Stimulated activated CD4-positive, alpha-beta T cell treated with anti-CD3 and anti-CD28 coated beads, TNF-alpha, amount 100 ng/mL, for 48 hours (primary cell): ENCODE measurements at places on chromosomes 6 and 20.

GRCh38 chr6:31402324-31403282, 792 bp upstream of the MICA start:
- DNase-seq = no peak

- no peak for DNase-seq
Measured at GRCh38 chr6:14747881-14748520, 497.9 kb upstream of the JARID2 start.

GRCh38 chr6:121549736-121550135, 114.3 kb downstream of the GJA1 start:
- DNase-seq = no peak

DNA sequence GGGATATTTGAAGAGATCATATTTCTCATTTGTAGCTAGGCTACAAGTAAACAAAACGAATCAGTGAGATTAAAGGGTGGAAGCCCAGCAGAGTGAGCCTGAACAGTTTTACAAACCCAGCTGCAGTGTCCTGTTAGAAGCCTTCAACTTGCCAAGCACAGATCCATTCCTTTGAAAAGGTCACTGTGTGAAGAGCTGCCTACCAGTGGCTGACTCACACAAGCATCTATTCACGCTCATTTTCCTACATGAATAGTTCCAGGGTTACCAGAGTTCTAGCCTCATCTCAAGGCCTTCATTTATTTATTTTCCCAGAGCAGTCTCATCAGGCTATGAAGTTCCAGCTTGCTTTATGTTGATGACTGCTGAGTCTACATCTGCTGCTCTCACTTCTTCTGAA, 25.7 kb upstream of the MLIP start:
- no peak for DNase-seq

DNA sequence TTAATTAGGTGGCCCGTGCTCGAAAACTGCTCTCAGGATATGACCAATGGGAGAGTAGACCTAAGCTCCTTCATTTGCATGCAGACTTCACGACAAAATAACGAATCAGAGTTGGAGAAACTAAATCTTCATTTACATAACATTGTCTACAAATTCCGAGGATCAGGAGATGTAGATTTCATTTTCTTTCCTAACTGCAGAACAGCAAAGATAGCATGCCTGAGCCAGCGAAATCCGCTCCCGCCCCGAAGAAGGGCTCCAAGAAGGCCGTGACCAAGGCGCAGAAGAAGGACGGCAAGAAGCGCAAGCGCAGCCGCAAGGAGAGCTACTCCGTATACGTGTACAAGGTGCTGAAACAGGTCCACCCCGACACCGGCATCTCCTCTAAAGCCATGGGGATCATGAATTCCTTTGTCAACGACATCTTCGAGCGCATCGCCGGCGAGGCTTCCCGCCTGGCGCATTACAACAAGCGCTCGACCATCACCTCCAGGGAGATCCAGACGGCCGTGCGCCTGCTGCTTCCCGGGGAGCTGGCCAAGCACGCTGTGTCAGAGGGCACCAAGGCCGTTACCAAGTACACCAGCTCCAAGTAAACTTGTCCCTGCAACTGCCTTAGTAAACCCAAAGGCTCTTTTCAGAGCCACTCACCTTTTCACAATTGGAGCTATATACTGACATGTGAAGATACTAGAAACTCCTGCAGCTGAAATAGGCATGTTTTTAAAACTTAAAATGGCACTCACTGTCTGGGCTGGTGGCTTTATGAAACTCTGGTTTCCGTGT, 96.5 kb downstream of the HFE start:
- DNase-seq = peak; percentile 64

DNA sequence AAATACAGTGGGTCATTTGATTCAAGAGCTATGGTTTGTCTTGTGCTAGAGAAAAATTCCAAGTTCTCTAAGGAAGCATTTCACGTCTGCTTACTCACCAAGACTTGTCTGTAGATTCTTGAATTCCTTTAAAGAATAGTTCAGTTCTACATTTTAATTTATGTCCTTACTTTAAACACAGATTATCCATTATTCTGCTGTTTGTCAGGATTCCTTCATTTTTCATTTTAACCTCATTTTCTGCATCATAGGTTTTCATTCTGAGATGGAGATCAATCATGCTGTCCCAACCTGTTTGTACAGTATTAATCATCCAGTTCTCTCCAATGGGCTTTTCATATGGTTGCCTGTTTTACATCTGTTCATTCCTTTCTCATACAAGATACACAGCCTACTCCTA, 24.5 kb upstream of the POPDC3 start:
- no peak for DNase-seq

- no peak for DNase-seq
Measured at GRCh38 chr20:36875702-36876472, at the start of gene TLDC2. TLDC2 (plus strand) TSS chr20:36876138; CDS start chr20:36876175, 37 bp downstream.

GRCh38 chr6:43436577-43437282, 9.4 kb downstream of the ABCC10 start:
- no peak for DNase-seq

DNA sequence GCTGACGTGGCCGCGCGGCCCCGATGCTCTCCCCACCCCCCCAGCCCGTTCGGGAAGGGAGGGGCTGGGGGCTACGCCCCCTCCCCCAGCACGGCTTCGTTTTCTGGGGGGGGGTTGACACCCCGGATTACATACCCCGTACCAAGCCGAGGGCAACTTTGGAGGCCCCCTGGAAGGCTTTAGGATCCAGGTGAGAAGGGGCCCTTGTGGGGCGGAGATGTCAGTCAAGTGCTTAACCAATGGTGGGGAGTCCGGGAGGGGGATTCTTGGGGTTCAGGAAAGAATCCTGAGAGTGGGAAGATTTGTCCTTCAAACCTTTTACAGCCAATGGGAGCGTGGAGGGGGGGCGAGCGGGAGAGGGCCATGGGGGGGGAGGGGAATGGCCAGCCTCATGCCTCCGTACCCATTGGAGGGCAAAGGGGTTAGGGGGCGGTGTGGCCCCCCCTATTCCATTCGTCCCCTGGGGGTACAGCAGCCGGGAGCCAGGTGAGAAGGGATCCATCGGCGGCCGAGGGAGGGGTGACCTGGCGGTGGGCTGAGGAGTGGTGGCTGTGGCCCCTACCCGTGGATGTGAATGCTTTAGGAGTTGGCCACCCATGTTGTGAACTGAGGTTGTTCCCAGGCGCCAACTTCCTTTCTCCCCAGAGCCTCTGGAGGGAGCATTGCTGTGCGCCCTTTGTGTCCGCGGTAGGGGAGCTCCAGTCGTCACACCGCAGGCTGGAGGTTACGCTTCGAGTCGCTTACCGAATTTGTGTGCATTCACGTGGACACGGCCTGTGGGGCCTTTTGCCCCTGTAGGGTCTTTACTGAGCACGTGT, 682 bp downstream of the BRD2 start:
- peak; percentile 64 for DNase-seq

DNA sequence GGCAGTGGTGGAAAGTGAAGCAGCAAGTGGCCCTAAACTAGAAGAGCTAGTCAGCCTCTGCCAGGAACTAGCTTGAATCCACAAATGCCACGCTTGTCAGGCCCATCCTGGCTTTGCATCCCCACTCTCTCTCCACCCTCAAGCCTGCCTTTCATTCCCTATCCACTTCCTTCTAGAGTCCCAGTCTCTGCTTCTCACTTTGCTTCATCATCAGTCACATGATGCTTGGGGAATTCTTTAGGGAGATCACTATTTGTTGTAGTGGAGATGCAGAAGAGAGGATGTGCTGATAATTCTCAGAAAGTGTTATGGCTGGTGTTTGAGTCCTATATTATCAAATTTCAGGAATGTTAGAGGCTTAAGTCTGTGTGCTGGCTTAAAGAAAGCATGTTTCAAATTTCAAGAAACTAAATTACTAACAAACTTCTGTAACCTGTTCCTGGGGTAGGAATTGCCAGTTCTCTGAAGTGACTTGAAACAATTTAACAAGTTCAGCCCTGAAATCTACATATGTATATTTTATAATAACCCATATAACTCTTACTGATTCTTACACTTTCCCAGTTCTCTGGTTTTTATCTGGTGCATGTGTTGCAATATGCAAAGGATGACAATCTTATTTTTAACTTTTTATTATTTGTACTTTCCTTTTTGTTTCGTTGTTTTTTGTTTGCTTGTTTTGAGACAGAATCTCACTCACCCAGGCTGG, 7.5 kb downstream of the TRIM39 start:
- DNase-seq = no peak

DNA sequence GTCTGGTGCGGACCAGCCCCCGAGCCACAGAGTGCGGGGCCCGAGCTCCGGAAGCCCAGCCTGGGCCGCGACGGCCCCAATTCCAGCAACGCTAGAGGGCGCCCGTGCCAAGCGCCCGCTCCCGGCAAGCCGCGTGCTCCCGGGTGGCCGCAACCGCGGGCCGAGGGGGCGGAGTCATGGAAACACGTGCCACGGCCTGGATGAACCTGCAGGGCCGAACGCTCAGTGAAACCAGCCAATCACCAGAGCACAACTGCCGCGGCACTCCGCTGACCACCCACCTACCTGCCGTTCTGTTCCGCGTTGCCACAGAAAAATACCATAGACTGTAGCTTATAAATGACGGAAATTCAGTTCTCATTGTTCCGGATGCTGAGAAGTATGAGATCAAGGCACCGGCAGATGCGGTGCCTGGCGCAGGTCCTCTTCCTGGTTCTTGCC, 85.7 kb upstream of the FOXC1 start:
- peak; percentile 46 for DNase-seq

GRCh38 chr6:38570750-38571149, 69.0 kb downstream of the BTBD9 start:
- DNase-seq = no peak

DNA sequence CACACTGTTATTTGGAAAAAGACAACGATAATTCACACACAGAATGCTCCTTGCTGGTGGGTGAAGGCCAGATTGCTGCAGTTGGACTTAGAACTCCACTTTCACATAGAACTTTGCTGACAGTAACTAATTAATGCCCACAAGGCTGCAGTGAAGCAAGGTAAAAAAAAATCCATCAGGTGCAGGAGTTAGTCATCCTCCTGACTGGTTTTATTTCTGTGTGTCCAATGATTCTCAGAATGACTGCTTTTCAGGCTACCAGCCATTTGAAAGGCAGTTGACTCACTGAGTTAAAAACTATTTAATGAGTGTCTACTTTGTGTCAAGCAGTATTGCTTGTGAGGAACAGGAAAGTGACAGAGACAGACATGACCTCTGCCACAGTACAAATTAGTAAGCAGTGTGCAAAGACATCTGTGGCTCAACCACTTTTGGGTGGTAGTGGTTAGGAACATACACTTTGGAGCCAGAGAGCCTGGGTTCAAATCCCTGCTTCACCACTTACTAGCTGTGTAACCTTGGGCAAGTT, 41.9 kb downstream of the ELOVL5 start:
- DNase-seq = no peak

- DNase-seq = no peak
Measured at GRCh38 chr20:41135187-41135887, 2.0 kb upstream of the PLCG1 start.

DNA sequence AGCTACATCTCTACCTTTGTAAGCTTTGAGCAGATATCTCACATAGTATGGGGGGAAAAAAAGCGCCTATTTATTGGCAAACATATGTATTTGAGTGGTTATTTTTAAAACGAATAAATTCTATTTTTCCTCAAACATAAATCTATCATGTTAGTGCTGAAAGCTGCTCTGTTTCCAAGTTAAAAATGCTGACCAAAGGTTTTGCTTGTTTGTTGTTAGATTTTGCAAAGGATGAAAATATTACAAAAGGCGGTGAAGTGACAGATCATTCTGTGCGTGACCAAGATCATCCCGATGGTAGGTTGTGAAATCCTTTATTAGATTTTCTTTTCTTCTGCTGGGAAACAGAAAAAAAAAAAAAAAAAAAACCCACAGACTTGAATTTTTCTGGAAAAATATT, 605.9 kb downstream of the KIF16B start:
- no peak for DNase-seq

GRCh38 chr6:80331522-80331921, 225.1 kb downstream of the BCKDHB start:
- DNase-seq = no peak

- no peak for DNase-seq
Measured at GRCh38 chr6:166005944-166006899, 161.4 kb downstream of the TBXT start.
